ENCODE measurements at places on chromosomes 5 and 9.

DNA sequence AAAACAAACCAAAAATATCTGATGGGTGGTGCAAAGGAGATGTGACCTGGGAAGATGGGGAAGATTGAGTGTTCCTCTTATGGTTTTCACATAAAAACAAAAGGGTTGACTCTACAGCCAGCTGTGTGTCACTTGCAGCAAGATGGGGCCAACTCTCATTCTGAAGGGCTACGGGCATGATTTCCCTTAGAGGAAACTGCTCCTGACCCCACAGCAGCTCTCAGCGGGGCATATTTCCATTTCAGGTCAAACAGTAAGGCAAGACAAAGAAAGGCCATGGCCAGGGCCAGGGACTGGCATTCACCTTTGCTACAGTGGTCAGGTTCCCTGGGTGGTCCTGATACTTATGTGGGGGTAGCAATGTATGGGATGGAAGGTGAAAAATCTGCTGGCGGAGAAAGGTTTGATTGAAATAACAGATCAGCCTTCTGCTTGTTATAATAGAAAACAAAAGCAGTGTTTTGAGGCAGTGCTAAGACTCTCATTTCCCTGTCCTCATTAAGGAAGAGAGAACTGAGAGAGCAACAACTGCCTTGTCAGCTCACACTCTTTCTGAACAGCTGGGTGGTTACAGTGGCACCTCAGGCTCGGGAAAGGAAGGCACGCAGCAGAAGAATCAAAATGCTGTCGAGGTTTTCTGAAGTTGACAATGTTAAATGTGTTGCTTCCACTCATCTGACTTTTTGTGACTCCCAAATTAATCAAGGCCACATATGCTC is 120.7 kb upstream of the PCA3 start:
- DNase-seq: no peak

GRCh38 chr5:77620405-77620804 is 18.1 kb downstream of the OTP start:
- DNase-seq: no peak

GRCh38 chr5:14607104-14607503 is 25.5 kb downstream of the OTULINL start:
- DNase-seq: no peak

GRCh38 chr9:114286146-114286679 is 36.7 kb upstream of the ORM1 start:
- DNase-seq: no peak

- DNase-seq: no peak
Measured at GRCh38 chr5:108876451-108876850, 128.8 kb downstream of the FER start.

DNA sequence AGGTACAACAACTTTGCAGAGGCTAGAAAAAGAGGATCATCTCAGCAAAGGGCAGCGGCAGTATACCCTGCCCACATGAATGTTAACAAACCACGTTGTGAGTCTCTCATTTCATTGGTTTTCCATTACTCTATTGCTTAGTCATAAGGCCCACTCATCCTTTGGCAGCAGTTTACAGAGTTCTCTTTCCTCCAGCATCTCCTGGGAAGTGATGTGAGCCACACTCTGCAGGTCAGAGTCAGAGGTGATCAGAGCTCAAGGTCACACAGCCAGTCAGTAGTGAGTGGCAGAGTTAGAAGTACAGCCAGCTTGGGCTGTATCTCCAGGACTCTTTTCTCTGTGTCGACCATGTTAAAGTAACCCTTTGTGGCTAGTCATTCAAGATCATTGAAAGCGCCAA is 599.6 kb upstream of the GRAMD2B start:
- no peak for DNase-seq

DNA sequence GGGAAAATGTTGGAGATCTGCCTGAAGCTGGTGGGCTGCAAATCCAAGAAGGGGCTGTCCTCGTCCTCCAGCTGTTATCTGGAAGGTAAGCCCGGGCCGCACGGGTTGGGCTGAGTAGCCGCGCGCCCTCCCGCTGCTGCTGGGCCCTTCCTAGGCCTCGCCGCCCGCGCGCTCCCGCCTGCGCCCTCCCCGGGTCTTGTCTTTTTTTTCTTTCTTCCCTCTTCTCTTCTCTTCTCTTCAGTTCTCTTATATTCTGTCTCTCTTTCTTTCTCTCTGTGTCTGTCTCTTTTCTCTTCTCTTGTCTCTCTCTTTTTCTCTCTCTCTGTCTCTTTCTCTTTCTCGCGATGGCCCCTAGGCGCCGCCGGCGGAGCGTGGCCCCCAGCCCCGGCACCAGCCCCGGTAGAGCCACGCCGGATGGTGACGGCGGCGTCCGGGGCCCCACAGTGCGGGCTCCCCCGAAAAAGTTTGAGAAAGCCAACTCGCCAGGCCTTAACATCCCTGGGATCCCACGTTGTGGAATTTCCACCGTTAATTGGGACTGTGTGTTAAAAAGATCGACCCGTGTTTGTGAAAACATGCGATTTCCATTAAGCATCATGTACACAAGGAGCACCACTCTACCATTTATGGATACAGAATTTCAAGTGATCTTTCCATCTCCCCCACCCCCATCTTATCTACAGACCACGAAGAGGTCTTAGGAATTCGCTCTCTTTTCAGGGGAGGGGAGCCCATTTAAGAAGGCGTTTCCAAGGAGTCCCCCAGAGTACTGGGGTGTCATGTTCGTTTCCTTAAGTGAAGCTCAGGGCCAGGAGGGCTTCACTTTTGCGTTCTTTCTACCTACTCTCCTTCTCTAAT is 616 bp downstream of the ABL1 start:
- DNase-seq: peak; percentile 18

DNA sequence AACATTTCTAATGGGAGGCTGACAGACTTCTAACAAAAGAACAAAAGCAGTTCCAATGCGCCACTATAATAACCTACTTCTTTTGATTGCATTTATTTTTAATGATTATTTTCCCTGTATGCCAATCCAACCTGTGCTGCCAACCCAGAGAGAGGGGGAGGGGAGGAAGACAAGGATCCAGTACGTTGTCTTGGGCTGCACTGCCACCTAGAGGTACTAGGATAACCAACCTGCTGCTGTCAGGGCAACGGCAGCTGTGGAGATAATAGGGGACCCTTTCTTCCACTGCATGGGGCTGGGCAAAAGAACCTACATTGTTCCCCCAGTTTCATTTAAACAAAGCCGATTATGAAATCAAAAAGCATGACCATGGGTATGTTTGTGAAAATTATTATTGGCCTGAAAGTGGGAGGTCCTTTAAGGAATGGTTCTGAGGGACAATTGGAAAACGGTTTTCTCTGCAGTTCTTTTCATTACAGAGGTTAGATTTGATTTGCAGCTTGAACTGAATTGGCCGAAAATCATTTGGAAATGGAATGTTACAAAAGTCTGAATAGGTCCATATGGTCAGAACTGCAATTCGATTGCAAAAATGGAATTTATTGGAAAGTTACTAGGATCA is 101.3 kb downstream of the RASEF start:
- DNase-seq: peak; percentile 2

DNA sequence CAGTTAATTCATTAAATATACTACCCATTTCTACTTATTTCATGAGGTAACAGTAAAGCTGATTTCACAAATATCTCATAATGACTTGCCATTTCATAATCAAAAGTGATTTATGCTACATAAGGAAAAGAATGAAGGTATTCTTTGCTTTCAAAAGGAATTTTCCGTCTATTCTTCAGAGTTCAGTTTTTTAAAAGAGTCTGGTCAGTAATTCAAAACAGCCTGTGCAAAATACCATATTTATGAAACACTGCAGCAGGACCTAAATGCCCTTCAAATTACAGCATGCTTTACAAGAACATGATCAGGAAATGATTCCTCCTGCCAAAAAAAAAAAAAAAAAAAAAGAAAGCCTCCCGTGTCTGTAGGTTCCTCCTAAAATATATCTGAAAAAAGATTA is 154.7 kb downstream of the KIAA0825 start:
- DNase-seq: no peak

DNA sequence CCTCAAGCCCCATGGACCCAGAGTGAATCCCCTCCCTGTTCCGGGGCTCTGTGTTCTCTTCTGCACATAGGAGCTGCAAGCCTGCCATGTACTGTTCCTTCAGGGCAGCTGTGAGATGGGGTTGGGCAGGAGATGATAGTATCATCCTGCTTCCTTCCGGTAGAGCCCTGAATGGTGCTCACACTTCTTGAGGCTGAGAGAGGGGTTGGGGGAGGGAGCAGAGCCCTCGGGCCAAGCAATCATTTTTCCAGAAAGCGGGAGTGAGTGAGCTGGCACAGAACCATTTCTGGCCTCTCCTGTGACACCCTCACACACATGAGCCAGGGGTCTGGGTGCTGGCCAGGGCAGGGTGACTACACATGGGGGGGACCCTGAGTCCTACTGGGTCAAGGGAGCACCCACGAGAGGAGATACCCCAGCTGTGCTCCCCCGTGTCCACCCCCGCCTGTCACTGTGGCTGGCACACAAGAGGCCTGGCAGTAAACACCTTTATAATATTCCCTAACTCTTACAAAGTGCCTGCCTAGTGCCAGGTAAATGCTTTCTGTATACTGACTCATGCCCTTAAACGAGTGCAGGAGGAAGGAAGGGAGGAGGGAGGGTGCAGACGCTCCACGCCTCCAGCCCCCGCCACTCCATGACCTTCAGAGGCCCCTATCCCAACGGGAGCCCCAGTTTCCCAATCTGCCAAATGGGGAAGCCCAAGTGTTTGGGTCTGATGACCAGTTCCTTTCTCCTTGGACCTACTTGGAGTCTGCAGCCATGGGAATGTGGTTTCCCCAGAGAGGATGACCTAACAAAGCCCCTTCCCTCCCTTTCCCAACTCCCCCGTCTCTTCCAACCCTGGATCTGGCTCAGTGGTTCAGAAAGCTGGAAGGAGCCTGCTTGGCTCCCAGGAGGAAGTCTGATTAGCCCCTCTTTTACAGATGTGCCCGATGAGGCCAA is 15.5 kb downstream of the AKNA start:
- DNase-seq: no peak

- DNase-seq: no peak
Measured at GRCh38 chr5:10262121-10262774, 12.2 kb downstream of the CCT5 start.

DNA sequence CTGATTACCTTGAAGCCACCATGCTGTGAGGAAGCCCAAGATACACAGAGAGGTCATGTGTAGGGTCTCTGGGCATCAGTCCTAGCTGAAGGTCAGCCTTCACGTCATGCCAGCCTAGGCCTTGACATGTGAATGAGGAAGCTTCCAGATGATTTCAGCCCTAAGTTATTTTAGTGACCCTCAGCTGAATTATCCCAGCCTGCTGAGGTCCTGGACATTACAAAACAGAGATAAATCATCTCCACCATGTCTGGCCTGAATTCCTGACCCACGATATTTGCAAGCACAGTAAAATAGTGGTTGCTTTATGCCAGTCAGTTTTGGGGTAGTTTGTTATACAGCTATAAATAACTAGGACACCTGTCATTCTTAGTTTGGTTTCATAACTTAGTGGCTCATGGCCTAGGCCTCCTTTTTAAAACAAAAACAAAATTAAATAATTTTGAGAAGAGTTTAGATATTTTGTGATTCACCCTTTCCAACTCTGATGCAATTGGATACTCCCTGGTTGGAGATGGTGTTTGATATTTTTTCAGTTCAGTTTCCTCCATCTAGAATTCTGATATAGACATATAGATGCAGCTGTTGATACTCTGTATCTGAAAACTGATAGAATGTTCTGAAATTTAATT is 571.3 kb upstream of the CLINT1 start:
- no peak for DNase-seq

GRCh38 chr5:135243556-135244285 is 155.3 kb downstream of the MACROH2A1 start:
- no peak for DNase-seq

DNA sequence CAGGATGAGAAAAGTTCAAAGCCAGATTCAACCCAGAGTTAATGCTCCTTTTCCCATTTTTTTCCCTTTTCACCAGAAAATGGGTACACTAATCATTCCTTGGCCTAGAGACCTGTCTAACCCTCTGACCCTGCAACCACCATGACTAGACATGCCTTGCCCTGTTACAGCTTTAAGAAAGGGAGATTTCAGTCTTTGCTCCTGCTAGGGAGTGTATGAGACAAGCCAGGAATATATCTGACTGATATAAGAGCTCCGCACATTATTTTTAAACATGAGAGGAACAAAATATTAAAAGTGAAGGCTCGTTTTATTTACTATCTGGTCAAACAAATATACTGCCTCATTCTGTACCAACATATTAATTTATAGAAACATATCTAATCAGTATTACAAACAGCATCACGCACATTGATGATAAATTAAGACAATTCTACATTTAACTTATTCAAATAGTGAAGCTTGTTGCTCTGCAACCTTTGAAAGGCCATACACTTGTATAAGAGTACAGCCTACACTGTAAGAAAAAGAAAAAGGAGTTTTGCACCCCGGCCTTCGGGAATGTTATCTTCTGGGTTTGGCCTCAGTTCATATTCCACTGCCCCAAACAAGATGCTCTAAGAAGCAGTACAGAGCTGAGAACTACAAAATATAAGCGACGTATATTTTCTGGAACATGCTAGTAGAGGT is 132.7 kb downstream of the FBXL17 start:
- DNase-seq: no peak

GRCh38 chr5:132103969-132104391 is 30.4 kb downstream of the CSF2 start:
- no peak for DNase-seq

GRCh38 chr9:111945216-111945615 is 48.6 kb downstream of the UGCG start:
- peak; percentile 22 for DNase-seq

GRCh38 chr5:154541553-154541952 is 63.5 kb upstream of the HAND1 start:
- DNase-seq: no peak

GRCh38 chr5:158406884-158407823 is 548.2 kb upstream of the CLINT1 start:
- no peak for DNase-seq

DNA sequence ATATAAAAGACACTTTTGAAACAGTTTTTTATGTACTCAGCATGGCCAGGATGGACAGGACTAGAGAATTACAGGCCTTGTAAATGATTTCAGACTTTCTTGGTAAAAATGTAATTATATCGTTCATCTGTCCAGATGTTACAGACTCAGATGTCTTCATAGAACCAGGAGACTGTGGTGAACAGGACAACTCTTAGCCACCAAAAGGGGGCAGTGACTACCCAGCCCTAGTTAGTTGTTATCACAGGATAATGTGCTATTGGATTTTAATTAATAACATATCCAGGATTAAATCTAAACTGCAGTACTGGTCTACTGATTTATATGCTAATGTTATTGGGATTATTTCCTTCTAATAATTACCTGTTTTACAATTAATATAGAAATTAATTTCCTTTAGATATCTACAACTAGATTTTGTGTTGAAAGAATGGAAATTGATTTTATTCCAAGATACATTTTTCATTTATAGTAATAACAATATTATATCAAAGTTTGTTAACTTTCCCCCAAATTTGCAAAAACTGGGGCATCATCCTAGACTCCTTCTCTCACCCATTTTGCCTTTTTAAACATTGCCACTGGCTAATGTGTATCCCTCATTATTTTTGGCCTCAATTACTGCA is 99.4 kb downstream of the MTREX start:
- no peak for DNase-seq

DNA sequence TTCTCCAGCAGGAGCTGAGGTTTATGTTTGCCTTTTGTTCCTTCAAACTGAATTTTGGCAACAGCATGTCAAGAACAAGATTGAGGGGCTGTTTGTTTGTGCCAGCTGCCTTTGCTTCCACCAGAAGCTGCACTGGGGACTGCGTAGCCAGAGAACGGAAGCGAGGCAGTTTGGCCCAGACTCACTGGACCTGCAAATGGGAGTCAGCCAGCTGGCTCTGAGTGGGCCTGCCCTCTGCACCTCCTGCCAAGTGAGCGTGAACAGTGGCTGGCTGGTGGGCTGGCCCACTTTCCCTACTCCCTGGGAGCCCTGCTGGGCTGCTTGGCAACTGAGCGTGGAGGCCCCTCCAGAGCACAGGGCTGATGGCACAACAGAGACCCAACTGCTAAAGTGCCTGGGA is 111.6 kb downstream of the GALNT10 start:
- DNase-seq: no peak

Data from stimulated activated CD4-positive, alpha-beta T cell treated with anti-CD3 and anti-CD28 coated beads, Interleukin-2, amount 100 ng/mL, for 4 hours (primary cell).